HuH-7 (cell line): ENCODE measurements at places on chromosomes 1 and 21.

GRCh38 chr21:28856588-28857250 lies 136.0 kb downstream of the LTN1 start:
- DNase-seq, result no peak

DNA sequence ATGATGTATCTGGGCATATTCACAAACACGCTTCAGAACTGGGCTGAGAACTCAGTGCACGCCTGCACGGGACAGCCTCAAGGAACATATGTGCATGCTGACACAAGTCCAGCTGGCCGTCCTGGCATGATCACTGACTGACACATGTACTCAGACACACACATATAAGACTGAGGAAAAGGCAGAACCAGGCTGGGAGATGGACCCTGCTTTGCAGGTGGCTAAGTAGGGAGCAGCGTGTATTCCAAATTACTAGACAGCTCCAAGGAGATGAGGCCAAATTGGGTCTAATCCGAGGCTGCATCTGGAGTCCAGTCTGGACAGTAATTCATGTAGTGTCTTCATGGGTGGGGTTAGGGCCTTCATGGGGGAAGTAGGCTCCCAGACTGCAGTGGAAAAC lies 41.4 kb upstream of the GJB5 start:
- DNase-seq, result no peak

GRCh38 chr1:32818804-32819541 lies 1.5 kb downstream of the S100PBP start:
- DNase-seq, result no peak

GRCh38 chr1:226734611-226735153 lies 4.4 kb downstream of the ITPKB start:
- DNase-seq, result no peak

- no peak for DNase-seq
Observed at GRCh38 chr1:84000954-84001495, 2.1 kb upstream of the TTLL7 start.

- DNase-seq, result no peak
Observed at GRCh38 chr1:205236951-205237475, 9.3 kb downstream of the TMCC2 start.

GRCh38 chr1:90186506-90187322 lies 191.8 kb downstream of the ZNF326 start:
- no peak for DNase-seq

DNA sequence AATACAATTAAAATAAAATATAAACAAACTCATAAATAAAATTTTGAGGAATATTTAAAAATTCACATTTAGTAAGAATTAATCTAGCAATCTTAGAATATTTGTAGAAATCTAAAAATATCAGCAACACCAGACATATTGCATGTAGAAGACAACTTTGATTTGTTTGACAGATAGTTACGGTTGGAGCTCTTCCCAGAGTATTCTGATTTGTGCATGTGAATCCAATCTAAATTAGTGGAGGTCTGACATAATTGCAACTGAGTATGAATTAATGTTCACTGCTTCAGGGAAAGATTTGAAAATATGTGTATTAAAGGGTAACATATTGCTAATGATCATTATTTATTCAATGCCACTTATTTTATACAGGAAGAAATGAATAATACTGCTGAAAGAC lies 1546.2 kb downstream of the BRINP3 start:
- DNase-seq, result no peak

DNA sequence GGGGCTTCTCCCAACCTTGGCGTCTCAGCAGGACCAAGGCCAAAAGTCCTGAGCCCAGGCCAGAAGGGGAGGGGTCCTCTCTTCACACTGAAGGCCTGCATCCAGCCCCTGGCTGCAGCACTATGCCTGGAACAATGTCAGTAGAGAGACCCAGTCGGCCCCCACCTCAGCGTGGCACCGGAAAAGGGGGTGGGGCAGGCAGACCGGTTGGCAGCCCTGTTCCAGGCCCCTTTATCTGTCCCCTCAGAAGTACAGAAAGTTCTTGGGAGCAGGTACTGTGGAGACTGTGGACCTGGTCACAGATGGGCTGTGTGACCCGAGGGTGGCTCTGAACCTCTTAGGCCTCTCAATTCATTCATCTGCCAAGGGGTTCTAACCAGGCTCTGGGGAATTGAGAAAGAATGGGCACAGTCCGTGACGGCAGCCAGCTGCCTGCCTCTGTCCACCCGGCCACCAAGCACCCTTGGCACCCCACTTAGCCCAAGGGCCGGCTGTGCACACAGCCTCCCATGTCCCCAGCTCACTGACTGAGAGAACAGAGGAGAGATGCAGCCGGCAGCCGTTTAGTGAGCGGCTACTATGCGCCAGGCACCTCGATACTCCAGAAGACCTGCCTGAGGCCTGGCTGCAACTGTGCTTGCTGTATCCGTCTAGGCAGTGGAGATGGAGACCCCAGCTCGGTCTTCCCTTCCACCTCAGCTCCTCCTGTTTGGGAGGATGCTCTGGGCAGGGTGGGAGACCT lies 23.9 kb downstream of the RUNX3 start:
- DNase-seq, result no peak
